ENCODE measurements at places on chromosomes 3 and 15.

- no peak for DNase-seq
Observed at GRCh38 chr15:59615661-59616060, 4.1 kb downstream of the GCNT3 start.

DNA sequence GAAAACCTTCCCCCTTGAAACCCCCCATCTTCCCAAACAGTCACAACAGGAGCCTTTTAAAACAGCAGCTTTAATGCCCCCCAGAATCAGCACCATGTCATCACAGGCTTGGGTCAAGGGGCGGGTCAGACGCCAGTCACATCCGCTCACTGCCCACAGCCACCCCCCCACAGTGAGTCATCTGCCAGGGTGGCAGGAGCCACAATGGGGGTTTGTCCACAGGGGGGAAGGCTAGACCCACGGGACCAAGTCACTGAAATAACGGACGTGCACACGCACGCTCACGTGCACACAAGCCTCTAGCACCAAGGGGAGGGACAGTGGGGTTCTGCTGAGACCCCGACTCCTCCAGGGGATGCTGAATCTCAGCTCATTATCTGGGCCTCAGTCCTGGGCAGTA, 441 bp upstream of the UCN2 start:
- DNase-seq: peak; percentile 81

DNA sequence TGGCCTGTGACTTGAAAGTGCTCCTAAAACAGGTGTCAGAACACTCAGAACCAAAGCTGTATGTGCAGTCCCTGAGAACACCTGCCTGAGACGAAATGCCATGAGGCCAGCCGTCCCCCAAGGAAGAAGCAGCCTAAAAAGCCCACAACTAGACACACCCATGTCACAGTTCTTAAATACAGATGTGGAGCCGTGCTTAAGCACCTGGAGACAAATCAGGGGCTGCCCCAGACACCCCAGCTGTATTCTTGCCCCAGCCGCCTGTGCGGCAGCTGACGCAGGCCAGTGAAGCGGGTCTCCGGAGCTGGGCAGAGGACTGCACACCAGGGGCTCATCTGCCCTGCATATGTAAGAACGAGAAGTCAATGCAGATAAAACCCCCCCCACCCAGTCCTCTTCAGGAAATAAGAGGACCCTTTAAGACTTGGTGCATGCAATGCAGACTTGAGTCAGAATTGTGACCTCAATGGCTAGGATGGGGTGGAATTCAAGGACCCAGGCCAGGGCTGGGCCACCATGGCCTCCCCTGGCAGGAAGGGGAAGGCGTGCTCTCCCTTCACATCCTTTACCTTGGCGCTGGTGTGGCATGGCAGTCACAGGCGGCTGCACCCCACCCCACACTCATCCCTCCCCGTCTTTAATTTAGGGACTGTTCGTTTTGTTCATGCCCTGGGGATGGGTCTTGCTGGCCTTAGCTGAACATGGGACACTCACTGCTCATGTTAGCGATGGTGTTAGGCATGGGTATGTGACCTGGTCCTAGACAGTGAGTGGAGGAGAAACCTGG, 27.7 kb upstream of the PLXNA1 start:
- DNase-seq: no peak

DNA sequence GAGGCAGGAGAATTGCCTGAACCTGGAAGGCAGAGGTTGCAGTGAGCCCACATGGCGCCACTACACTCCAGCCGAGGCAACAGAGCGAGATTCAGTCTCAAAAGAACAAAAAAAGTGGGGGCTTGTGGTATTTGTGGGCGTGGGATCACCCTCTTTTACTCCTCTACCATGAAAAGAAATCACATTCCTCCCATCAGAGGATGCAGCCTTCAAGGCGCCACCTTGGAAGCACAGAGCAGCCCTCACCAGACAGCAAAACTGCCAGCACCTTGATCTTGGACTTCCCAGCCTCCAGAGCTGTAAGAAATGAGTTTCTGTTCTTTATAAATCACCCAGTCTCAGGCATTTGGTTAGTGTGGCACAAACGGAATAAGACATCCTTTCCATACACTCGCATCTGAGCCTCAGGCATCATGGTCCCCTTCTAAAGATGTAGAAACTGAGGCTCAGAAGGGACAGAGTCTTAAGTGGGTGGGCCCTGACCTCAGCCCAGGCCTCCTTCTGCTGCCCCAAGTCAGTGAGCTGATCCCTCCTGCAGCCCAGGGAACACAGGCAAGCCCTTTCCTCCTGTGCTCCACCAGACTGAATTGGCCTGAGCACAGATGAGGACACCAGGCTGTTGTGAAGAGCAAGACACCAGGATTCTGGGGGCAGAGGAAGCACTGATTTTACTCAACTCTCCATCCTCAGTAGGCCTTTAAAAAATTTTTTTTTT, 201.7 kb upstream of the LINGO1 start:
- DNase-seq: no peak

DNA sequence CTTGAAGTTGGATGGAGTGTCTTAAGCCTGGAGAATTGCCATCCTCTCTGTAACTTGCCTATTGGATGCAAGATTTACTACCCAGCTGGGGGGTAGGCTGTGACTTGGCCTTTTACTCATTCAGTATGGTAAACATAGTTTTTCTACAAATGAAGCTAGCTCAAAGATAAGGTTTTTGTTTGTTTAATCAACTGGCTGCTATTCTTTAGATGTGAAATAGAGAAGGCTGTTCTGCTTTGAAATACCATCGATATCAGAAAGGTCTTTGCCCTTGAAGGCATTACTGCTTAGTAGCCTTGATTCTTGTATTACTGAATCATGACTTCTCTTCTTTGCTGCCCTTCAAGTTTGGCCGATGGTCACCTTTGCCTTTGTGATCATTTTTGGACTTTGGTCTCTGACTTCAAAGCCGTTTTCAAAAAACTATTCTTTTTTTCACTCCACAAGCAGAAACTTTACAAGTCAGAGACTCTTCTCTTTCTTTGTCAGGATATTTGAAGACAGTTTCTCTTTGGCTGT, 83.1 kb downstream of the GAP43 start:
- DNase-seq: no peak

GRCh38 chr3:123344907-123345594, 103.8 kb downstream of the ADCY5 start:
- DNase-seq: no peak
